Effector CD4-positive, alpha-beta T cell (primary cell): ENCODE measurements at places on chromosomes 12 and 14.

DNA sequence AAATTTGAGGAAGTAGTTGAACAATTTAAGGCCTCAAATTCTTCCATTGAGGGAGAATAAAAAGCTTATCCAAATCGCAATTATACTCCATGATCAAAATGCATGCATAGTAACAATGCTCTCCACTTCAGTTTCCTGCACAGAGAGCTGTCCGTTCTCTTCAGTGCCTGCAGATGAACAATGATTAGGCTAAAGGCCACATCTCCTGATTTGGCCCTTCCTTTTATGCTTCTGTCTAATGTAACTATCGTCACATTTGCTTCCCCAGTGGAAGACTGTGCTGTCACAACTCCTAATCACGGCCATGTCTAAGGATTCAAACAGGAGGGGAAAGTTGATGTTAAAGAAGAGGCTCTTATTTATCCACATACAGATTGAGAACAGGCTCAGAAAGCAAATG lies 113.6 kb upstream of the NPAS3 start:
- DNase-seq = no peak

GRCh38 chr14:83838226-83838625 lies 1691.7 kb upstream of the FLRT2 start:
- DNase-seq = no peak

GRCh38 chr14:50059763-50060616 lies 56.4 kb downstream of the VCPKMT start:
- no peak for DNase-seq

DNA sequence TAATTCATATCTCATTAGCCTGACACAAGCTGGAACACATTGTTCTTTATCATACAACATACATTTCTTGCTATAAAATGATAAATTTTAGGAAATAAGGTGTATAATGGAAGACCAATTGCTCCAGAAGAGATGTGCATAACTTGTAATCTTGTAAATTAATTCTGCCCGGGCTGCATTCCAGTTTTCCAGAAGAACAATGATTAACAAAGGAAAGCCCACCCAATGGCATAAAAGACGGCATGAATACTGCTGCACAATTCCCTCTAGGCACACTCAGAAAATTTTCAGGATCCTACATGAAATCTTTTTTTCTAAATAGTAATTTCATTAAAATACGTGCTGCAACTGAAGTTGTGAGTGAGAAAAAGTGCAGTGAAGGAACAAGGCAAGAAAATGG lies 137.4 kb upstream of the KRR1 start:
- no peak for DNase-seq
